NCI-H1417 treated with DMSO at 0.1 percent for 48 hours (cell line): ENCODE measurements at places on chromosomes 5 and 9.

DNA sequence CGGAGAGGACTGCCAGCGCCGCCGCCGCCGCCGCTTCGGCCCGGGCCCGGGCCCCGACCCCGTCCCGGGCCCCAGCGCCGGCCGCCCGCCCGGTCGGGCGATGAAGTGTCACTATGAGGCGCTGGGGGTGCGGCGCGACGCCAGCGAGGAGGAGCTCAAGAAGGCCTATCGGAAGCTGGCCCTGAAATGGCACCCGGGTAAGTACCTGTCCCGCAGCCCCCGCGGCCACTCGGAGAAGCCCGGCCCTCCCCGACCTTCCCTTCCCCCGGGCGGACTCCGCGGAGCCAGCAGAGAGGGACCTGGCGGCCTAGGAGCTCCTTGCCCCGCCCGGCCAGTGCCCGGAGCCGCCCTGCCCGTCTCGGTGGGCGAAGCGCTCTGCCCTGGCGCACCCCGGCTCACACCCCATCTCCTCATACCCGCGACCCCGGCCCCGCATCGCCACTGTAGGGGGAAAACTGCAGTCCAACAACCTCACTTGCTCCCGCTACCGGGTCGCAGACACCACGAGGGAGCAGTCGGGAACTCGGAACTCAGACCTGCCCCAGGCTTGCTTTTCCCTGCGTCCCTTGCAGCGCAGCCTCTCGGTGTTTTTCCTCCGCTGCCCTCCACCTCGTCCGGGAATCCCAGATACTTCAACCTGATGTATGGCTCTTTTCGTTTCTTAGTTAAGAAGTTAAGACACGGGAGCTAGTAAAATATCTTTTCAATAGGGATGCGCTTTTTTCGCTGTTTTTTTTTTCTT, 532 bp downstream of the DNAJC21 start:
- DNase-seq = no peak

GRCh38 chr5:135013947-135014570, 20.0 kb downstream of the PITX1 start:
- no peak for DNase-seq

GRCh38 chr9:128552744-128553440, 505 bp downstream of the SPTAN1 start:
- no peak for DNase-seq

DNA sequence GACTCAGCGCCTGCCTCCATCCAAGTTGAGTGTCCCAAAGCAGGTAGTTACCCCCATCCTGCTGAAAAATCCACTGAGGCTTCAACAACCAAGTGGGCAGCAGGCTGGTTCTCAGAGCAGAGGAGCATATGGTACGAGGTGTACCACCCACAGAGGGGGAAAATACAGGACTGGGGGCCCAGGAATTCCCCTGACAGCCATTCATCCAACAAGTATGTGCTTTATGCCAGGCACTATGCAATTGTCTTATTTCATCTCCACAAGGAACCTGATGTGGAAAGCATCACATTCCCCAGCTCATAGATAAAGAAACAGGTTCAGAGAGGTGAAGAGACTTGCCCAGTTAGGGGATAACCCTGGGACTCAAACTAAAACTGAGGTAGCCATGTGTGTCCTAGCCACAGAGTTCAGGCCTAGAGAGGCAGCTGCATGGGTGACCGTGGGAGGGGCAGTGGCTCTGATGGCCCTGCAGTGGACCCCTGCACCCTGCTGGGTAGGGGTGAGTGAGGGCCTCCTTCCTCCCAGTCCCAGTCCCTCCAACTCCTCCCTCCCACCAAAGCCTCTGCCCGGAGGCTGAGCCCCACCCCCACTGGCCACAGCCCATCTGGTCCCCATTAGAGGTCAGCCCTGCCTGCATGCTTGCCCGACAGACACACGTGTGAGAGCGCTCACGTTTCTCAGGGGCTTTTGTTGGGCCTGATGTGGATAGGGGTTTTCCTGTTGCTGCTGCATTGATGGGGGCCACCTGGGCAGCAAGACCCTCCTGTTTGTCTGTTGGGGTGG, 11.5 kb downstream of the PDLIM4 start:
- DNase-seq = no peak

DNA sequence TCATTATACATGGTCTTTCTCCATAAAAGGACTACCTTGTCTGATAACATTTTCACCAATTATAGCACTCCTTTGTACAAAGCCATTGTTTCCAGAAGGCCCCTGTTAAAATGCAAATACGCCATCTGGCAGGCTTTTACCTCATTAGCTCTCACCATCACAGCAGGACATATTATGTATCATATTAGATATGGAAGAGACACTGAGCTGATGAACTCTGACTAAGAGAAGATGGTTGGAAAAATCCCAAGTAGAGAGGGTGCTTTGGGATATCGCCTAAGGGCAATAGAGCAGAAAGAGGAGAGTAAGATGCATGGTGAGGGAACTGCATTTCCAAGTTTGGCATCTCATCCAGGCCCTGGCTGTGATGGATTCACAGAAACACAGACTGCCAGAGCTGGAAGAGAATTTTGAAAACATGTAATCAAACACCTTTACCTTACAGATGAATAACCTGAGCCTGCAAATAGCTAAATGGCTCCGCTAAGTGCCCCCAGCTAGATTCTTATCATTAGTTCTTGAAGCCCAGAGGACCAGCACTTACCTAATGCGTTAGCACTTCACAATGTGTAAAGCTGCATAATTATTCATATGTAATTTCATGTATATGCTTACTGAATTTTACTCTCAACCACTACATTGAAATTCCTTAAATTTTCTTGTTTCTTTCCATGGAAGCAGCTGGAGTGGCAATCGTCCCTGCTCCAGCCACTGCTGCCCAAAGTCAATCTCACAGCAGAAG, 393.6 kb upstream of the IZUMO3 start:
- DNase-seq = no peak
